Stimulated activated CD8-positive, alpha-beta memory T cell treated with anti-CD3 and anti-CD28 coated beads, Interleukin-4, amount 100 ng/mL, for 1 hour (primary cell): ENCODE measurements at places on chromosomes 3 and 15.

- no peak for DNase-seq
These were observed 3.1 kb downstream of the CCDC51 start for GRCh38 chr3:48436855-48437254.

GRCh38 chr3:87002346-87002745, 11.4 kb upstream of the VGLL3 start:
- DNase-seq: no peak

DNA sequence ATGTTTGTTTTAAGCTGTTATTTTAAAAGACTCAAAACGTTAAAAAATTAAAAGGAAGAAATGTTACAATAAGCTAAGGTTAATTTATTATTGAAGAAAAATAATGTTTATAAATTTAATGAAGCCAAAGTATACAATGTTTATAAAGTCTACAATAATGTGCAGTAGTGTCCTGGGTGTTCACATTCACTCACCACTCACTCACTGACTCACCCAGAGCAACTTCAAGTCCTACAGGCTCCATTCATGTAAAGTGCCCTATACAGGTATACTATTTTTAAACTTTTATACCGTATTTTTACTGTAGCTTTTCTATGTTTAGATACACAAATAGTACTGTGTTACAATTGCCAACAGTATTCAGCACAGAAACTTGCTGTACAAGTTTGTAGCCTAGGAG, 55.2 kb downstream of the COL8A1 start:
- DNase-seq: no peak

- no peak for DNase-seq
These were observed 2.1 kb upstream of the PTPRG start for GRCh38 chr3:61559136-61559731.

- DNase-seq: no peak
These were observed 75.9 kb downstream of the CYP19A1 start for GRCh38 chr15:51262463-51262862.

DNA sequence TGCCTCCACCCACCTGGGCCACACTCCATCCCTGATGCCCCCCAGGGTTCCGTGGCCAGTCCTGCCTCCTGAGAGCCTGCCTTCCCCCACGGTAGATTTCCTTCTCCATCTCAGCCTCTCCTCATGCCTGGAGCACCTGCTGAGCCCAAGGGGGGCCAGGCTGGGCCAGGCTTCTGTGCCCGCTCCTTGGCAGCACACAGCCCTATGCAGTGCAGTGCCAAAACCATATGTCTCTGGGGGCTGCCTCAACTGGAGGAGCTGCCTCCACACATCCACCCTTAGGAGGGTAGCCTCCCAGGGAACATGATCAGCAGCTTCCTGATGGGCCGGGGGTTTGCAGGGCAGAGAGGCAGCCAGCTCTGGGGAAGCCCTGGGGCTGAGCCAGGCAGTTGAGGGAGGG, 24.6 kb upstream of the GATA2 start:
- DNase-seq: no peak

DNA sequence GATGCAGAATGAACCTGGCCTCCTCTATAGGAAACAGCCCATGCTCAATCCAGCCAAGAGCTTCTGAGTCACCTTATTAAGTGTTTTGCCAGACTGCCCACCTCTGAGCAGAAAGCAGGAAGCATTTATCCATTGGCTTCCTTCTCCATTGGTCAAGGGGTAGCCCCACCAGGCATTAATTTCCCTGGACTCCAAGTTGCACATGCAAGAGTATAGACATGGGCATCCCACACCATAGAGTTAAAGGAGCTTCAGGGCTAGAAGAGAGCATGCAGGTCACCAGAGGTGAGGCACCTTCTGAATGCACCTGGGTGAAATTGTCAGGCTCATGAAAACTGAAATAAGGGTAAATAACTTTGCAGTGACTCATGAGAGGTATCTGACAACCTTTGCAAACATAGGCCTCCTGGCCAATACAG, 230.8 kb upstream of the STAC start:
- DNase-seq: no peak

DNA sequence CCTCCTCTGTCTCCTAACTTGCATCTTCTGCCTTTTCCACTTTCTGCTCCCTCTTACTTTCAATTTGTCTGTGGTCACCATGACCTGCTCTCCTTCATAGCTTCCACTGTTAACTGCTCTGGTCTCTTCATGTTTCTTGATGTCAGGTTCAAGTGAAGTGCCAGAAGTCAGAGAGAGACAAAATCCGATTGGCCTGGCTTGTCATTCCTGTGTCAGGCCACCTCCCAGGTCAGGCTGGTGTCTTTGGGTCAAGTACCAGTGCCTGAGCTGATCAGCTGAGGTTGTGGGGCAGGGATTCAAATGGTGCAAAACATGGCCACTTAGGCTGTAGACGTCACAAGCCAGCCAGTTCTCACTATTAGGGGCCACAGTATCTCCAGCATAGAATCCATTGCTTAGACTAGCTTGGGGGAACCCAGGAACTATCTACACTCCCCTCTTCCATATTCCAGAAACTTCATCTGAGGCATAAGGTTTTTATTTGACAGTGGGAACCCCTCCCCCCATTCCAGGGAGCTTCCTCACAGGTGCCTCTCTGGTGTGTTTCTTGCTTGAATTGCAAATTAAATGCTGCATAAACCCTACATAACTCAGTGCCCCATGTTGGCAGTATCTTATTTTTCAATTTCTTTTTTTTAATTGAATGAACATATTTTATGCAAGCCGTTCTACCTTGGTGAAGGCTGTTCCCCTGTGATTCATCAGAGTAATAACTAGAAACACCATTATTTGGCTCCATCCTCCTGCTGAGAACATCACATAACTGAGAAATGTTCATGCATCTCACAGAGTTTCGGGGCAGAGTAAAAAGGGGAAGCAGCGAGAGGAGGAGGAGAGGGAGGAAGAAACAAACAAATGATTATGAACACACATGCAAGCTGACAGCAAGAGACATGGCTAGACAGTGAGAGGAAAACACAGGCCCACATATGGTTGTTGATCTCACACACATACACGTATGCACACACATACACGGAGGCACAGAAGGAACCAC, 175.8 kb downstream of the TLE3 start:
- no peak for DNase-seq
